ENCODE measurements at places on chromosomes 2 and 18.
A peak's percentile ranks its signal among the peaks of the same experiment; 100 is the strongest.

DNA sequence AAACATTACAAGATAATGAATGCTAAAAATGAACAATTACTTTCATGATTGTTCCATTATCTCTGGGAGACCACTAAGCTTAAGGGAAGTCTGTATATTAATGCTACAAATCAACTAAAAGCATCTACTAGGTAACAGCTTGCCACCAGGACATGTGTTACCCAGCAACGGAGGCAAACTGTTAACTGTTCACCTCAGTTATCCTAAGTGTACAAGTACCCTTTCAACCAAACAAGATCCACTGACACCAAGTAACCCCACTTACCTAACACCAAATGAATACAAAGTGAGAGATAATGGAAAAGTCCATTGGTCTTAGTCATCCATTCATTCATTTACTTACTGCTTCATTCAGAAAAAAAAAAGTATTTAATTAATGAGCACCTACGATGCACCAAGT, 54.7 kb upstream of the KIDINS220 start:
- no peak for DNase-seq

DNA sequence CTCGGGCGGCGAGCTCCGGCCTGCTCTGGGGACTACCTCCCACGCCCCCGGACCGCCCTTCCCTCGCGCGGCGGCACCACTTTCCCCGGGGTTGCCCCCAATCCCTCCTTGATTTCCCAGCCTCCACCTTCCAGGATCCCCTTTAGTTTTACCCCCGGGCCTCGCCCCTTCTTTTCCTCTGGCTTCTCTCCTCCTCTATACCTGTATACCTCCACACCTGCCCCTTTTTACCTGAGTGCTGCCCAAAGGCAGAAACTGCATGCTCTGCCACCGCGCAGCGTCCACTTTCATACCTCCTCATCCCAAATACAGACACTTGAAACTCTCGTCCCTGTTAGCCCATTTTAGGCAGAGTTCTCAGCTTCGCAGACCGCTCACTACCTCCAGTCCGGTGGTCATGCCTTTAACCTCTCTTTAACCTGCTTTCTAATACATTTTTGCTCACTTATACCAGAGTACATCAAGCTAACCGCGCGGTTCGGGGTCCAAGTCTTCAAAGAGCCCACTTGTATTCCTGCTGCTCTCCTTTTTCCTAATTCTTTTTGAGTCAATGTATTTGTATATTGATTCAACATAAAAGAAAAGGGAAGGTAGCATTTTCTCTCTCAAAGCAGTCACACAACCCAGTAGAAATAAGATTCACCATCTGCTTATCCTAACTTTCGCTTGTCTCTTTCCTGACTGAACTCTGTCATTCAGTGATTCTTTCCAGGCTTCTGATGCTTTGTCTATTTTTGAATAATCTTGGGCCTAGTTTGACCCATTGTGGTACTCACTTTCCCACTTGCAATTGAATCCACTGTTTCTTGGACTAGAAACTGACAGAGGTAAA, 901 bp downstream of the SPOPL start:
- DNase-seq, result peak; percentile 30

DNA sequence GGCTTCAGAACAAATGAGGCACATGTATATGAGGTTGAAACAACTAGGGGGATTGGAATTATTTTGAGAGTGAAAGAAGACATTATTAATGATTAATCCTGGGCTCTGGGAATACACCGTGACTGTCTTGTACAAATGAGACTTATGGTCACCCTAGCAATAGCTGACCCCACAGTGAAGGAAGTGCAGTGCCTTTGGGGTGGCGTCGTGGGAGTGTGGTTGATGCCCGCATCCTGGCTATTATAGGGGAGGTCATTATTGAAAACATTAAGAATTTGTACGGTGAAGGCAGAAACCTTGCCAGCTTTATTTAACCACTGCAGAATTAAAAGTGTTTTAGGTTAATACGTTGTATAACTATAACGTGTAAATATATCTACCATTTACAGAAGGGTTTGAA, 296.7 kb downstream of the CYRIA start:
- DNase-seq, result no peak

DNA sequence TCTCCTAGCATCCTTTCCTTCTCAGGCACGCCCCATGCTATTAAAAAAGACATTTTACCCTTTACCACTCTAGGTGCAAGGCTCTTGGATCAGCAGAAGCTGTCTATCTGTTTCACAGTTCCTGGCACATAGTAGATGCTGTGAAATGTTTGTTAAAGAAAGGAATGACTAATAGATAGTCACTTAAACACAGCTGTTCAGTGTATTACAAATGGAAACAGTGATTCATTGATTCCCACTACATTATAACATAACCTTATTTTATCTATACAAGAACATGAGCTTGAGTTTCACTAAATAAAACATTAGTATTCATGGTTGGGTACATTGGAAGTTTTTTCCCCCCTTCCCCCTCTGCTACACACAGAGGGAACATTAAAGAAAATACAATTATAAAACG, 142.1 kb downstream of the ASXL3 start:
- no peak for DNase-seq
